ENCODE measurements at places on chromosomes 12 and 14. TPM values are rescaled to one million over a fixed set of nuclear protein-coding genes. Genes with fewer than 3 reads are reported as not detected.

KCNC2 gene
- not detected for total RNA-seq

NANOG gene
- total RNA-seq: not detected

GRCh38 chr12:101925935-101926334 lies 48.6 kb downstream of the DRAM1 start:
- DNase-seq: no peak
- H3K27me3 ChIP-seq: peaks cover 7% of the 10 kb centered on the region
- H3K27ac ChIP-seq: no peak overlapping the region
- H3K4me1 ChIP-seq: no peaks in the 10 kb centered on the region
- no peak overlapping the region for H3K4me3 ChIP-seq

- peaks cover 5% of the 10 kb centered on the region for H3K27me3 ChIP-seq
- DNase-seq: peak; percentile 85
- no peaks in the 10 kb centered on the region for H3K36me3 ChIP-seq
These were observed 14.3 kb upstream of the ARMH4 start for GRCh38 chr14:58166005-58166983.

GRCh38 chr12:62627181-62627580 lies 160.6 kb downstream of the MON2 start:
- DNase-seq: no peak
- no peak overlapping the region for H3K27ac ChIP-seq
- H3K36me3 ChIP-seq: no peaks in the 10 kb centered on the region
- peaks cover 44% of the 10 kb centered on the region for H3K27me3 ChIP-seq
- peaks cover 6% of the 10 kb centered on the region for H3K4me1 ChIP-seq

Data from activated CD8-positive, alpha-beta T cell treated with anti-CD3 and anti-CD28 coated beads for 36 hours (primary cell).